DMS79 (cell line): ENCODE measurements at places on chromosomes 3 and 15.

DNA sequence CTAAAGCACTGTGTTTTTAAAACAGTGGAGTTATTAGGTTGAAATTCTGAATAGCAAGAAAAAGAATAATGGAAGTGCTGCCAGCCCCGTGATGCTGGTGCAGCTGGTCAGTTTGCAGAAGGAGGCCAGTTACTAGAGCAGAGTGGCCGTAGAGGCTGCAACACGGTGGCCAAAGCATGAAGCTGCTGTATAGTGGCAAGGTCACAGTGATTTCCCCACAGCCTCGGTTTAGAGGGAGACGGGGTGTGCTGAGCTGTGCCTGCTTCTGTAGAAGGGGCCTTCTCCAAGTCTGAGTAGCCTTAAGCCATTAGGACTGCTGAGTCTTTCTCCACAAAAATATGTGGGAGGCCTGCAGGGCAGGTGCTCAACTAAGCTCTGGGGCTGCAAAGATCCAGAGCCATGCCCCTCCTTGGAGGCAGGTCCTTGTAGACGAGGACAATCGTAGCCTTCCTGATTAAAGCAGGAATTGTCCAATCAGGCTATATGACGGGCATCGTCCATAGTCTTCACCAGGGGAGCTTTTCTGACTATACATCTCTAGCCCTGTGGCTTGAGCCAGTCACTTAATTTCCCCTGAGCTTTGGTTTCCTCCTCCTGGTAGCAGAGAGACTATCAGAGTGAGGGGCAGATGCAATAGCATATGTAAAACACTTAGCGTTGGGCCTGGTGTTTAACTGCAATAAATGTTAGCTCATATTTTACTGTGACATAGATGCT, 151.6 kb downstream of the PGPEP1L start:
- DNase-seq = no peak

GRCh38 chr3:167684388-167684993, 30.7 kb upstream of the WDR49 start:
- DNase-seq = no peak

DNA sequence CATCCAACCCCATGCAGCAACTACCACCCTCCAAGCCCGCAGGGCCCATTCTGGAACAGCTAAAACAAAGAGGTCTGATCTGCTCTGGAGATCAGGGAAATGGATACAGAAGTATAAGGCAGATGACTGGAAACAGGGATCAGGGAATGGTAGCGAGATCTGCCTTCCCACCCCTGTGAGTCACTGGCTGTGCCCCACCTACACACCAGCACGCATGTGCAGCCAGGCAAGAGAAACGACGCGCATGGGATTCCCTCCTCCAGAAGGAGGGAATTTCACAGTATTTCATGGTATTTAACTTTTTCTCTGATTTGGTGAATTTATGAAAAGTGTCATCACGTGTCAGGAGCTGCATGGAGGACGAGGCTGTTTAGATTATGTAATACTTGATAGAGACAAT, 116.7 kb downstream of the ARRDC4 start:
- DNase-seq = no peak

GRCh38 chr15:77057072-77057471, 13.8 kb downstream of the TSPAN3 start:
- DNase-seq = no peak

GRCh38 chr3:197942956-197943556, 6.9 kb upstream of the RPL35A start:
- DNase-seq = no peak

DNA sequence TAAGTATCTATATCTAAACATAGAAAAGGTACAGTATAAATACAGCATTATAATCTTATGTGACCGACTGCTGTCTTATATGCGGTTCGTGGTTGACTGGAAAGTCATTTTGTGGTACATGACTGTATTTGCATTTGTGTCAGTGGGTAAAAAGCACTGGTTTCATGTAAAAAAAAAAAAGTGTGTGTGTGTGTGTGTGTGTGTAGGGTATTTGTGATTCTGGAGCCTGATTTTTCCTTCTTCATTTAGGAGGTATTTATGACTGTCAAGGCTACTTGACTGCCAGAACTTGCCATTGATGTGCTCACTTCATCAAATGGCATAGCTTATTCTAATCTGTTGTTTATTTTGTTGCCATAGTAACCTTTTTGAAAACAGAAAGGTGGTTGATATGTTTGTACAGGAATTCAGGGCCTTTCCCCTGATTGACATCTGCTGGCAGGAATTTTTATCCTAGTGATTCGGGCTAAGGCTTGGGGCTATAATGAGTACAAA, 63.2 kb downstream of the AKAP13 start:
- DNase-seq = peak; percentile 12

- peak; percentile 16 for DNase-seq
These were observed 93.1 kb downstream of the STAG1 start for GRCh38 chr3:136658946-136659682.

DNA sequence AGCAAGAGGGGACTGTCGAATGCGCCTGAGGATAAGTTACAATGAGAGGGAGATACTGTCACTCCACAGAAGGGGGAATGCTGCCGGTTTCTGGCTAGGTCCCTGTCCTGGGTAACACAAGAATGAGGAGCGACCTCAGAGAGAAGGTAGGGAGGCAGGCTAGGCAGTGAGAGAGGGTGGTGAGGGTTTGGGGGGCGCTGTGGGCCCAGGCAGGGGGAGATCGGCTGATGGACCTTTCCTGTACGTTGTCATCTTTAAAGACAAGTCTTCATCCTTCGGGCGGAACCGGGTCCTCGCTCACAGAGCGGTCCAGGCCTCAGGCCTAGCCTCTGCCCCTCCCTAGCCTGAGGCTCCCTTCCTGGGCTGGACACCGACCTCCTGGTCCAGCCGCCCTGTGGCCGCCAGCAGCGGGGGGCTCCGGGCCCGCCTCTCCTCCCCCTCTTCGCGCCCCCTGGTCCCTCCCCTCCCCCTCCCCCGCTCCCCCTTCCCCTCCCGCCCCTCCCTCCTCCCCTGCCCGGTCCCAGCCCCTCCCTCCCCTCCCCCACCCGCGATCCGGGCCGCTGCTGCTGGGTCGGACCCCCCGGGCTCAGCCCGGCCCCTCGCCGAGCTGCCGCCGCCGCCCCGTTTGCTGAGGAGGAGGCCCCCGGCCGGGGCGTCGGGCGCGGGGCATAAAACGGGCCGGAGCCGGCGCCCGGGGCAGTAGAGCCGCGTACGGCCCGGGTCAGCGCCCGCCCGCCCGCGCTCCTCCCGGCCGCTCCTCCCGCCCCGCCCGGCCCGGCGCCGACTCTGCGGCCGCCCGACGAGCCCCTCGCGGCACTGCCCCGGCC, at the start of gene CHRD:
TSS of gene CHRD (plus strand) at position 697 of the 827 bp plus-strand sequence. CDS start 265 bp downstream, outside the sequence.
- no peak for DNase-seq

- no peak for DNase-seq
These were observed 633.5 kb downstream of the CADM2 start for GRCh38 chr3:85592256-85592655.
